ENCODE measurements at places on chromosomes 2 and 18.

GRCh38 chr18:31401156-31402025, 24.8 kb downstream of the DSG4 start:
- peak; percentile 4 for DNase-seq

- no peak for DNase-seq
Measured at GRCh38 chr2:180535289-180535688, 445.1 kb upstream of the UBE2E3 start.

DNA sequence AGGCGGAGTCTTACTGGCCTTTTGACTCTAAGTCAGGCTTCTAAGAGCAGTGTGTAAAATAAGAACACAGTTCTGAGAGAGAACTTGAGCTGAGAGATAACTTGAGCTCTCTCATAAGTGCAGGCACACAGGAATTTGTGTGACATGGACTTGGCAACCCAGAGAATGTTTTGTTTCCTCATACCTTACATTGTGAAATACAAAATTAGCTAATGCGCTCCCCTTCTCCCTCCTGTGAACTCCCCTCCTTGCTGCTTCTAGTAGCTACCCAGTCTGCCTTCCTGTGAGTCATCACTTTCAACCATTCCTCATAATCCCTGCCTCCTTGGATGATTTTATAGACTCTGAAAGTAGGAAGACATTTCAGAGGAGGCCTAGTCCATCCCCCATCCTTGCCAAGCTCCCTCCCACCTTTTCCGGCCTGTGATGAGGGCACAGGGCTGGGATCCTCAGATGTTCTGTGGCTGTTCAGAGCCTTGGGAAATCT, 22.6 kb downstream of the FER1L5 start:
- peak; percentile 65 for DNase-seq

GRCh38 chr18:70047931-70048603, 100.4 kb upstream of the CD226 start:
- no peak for DNase-seq

- no peak for DNase-seq
Measured at GRCh38 chr18:62023536-62023935, 130.7 kb upstream of the RNF152 start.

DNA sequence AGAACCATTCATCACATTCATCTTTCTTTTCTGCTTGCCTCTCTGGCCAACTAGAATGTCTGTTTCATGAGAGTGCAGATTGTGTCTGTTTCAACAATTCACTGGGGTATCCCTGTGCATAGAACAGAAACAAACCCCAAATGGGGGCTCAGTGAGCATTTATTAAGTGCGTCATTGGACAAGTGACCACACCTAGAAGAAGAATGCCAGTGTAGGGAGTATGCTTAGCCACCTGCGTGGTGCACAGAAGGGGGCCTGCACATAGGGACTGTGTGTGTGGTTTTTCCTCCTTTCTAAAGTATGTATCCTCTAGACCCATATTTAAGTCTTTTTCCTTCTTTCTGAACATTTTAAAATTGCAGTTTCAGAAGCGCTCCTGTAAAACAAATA, 255.9 kb downstream of the AGAP1 start:
- peak; percentile 30 for DNase-seq

DNA sequence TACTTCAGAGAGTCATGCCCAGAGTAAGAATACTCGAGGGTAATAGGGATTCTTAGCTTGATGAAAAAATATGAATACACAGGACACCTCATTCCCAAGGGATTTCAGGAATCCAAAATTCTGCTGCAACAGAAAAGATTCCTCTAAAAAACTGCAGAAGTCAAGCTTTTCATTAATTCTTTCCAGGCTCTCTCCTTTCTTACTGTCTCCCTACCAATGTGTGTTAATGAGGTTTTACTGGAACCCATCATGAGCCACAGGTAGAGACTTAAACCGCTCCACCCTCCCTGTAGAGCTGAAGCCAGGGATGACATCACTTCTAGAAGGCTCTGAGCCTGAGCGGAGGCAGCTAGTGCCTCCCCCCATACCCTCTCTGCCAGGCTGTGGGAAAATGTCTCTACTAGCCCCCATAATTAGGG, 3.4 kb downstream of the SDC1 start:
- no peak for DNase-seq

GRCh38 chr2:167001165-167001564, 112.9 kb downstream of the XIRP2 start:
- no peak for DNase-seq

GRCh38 chr2:177708660-177709444, 316.3 kb downstream of the AGPS start:
- no peak for DNase-seq

- no peak for DNase-seq
Measured at GRCh38 chr2:197294260-197294659, 16.3 kb downstream of the ANKRD44 start.

DNA sequence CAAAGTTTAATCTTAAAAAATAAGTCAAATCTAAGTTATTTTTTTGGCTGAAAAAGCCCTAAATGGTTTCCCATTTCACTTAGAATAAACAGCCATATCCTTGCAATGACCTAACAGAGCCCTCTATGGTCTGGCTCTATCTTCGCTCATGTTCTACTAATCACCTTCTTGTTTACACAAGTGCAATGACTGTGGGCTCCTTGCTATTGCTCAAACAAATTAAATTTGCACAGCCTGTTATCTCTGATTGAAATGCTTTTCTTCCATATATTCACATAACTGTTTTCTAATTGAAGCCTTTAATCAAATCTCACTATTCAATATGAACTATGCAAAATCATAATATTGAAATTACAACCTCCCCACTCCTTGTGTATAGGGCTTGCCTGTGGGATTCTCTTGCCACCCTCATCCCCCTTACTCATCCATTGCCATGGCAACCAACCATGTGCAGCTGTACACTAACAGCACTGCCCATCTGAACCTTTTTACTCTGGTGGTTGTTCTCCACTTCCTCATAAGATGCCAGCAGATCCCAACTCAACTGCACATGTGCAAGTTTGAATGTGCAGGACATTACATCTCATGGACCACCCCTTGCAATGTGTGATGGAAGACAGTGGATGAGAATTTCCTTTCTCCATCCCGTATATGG, 1083.2 kb downstream of the SOCS6 start:
- no peak for DNase-seq

DNA sequence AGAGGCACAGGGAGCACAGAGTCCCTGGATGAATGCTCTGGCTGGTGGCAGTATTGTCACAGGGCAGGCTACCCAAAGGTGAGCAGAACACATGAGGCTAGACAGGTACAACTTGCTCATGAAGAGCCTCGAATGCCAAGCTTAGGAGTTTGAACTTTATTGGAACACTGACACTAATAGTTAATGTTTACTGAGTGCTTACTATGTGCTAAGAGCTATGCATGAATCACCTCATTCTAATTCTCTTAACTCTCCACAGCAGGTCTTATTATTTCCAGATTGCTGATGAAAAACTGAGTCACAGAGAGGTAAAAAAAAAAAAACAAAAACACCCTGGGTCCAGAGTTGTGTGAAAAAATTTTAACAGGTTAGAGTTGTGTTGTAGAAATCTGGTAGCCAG, 6.1 kb upstream of the EMX1 start:
- no peak for DNase-seq

GRCh38 chr2:95345081-95345562, 48.0 kb downstream of the KCNIP3 start:
- DNase-seq = no peak

DNA sequence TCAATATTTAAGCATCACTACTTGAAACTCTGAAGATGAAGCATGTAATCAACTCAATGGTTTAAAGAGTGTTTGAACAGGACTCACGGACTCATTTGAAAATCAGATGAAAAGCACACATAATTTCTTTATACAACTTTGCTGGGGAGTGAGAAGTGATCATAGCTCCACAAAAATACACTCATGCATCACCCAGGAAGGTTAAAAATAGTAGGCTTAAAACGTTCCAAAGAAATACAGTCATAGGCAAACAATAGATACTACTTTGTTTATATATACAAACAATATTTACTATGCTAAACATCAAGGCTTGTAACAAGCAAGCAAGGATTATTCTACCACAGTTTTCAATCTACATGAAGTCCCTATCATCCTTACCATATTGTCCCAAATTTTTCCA, 11.6 kb downstream of the HNRNPLL start:
- DNase-seq = no peak

DNA sequence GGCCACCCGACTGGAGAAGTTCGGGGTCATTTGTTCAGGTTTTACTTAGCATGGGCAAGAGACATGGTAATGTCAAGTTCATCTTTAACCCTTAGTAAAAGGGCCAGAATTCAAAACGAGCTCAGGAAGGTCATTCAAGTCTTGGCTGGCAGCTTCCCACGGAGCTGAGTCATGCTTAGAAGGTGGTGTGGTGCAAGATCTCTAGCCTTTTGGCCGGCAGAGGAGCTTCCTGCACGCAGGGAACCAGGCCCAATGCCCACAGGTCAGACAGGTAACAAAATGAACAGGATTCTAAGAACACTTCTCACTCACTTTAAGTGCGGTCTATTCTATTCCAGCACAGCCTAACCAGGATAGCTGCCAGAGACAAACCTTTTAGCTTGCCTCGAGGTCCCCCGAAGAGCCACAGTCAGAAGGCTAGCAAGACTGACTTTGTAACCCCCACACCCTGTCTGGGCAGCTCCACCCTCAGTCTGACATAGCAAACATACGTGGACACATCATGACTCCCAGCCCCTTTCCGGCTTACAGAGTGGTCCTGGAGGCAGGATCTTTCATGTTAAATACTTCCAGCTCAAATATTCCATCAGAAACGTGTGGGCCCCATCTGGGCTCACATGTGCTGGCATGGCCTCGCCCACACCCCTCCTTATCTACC, 292.7 kb downstream of the BCL11A start:
- DNase-seq = peak; percentile 32

- no peak for DNase-seq
Measured at GRCh38 chr18:79628416-79629248, 51.0 kb upstream of the CTDP1 start.

DNA sequence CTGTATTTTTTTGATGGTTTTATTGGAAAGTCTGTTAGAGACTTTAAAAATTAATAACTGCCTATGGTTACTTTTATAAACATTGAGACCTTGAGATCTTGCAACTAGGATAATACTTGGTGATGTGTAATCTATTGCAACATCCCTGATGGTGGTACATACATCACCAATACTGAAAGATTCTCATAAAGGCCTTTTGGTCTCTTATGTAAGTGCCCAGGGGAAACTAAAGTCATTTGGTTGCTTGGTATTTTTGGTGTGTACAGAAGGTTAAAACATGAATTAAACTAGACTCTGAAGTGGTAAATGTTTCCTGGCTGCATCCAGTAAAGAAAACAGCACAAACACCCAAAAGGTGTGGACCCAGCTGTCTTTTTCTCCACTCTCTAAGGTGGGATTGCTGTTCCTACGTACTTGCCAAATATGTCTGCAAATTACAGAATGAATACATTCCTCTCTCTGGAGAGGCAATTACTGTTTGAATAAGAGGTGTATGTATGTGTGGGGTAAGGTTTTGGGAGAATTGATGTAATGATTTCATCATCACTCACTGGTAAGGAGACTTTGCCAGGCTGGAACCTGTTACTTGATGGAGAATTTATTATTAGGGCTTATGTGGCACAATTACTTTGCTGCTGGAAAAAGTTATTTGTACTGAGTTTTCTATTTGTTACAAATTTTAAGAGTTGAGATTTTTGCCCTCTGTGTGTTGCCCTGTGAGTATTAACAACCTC, 3.6 kb downstream of the B3GNT2 start:
- no peak for DNase-seq

DNA sequence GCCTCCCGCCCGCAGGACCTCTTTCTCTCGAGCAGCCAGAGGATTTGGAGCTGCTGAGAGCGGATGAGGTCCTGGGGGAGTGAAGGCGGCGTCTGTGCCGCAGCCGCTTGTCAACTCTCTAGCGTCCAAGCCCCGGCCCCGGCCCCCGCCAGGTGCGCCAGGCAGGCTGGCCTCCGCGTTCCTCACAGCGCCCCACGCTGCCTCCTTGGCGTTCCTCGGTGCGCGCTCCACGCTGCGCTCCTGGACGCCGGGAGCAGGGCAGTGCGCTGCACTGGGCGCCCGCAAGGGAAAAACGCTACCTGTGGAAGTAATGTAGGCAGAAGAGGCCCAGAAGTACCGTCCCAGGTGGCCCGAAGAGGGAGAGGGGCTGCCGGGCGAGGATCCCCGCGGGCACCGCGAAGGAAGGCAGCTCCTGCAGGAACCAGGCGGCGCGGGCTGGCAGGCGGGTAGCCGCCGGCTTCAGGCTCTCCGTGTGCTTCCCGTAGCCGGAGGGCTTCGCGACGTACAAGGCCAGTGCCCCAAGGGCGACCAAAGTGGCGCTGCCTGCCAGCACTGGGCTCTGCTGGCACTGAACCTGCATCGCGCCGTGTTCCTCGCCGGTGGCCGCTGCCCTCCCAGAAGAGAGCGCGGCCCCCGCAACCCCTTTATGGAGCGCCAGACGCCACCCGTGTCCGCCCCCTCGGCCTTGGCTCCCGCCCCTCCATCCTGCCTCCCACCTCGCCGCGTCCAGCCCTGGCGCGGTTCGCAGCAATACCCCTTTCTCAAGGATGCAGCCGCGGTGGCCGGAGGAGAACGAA, at the start of gene SRD5A2:
SRD5A2 (minus strand) TSS at position 618 of the 797 bp plus-strand sequence; CDS start at position 580, 38 bp downstream.
- DNase-seq = no peak

GRCh38 chr2:44612276-44612675, 250.5 kb downstream of the CAMKMT start:
- DNase-seq = no peak

GRCh38 chr2:99918389-99918788, 224.0 kb downstream of the AFF3 start:
- no peak for DNase-seq
